ENCODE measurements at places on chromosomes 4 and X.
A peak's percentile ranks its signal among the peaks of the same experiment; 100 is the strongest.

DNA sequence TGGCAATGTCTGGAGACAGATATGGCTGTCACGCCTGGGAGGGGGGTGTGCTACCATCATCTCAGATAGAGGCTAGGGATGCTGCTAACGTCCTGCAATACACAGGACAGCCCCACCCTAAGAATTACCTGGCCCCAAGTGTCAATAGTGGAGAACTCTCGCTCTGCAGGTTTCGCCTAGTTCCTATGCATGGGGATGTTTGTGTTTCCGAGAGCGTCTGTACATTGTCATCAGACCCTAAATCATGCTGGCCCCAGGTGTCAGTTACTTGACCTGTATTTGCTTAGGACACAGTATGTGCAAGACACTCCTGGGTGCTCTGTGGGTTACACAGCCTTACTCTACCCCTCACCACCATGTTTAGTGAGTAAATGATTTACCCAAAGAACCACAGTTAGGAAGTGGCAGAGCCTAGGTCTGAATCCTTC is 90.8 kb downstream of the AFF1 start:
- DNase-seq, result no peak

DNA sequence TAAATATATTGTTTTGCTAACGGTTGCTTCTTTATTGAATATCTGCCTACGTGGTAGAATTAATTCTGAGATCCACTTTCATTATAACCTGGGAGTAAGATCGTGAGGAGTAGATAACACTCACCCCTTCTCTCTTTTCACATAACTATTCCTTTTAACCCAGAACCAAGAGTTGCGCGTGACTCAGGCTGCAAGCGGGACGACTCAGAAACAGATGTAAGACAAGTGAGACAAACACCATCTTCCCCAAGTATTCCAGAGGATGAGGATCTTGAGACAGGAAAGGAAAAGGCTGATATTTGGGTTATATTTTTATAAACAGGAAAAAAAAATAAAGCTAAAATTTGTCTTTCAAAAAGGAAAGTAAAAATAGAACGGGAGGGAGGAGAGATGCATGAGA is 318.8 kb upstream of the NOCT start:
- no peak for DNase-seq

- no peak for DNase-seq
Measured at GRCh38 chr4:39712819-39713607, 15.1 kb downstream of the UBE2K start.

DNA sequence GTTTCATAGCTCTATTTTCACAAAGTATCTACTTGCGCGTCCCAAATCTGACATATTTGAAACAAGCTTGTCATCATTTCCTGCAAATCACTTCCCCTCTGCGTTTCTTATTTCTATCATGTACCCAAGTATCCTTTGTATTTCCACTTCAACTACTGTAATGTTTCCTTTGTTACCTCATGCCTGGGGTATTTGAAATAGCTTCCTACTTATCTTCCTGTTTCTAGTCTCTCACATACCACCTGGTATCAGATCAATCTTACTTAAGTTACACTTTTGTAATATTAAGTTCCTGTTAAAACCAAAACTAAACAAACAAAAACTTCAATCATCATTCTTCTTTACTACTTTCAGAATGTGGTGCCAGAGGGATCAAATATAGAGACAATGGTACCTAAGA is 93.6 kb upstream of the SMAD1 start:
- DNase-seq, result no peak

DNA sequence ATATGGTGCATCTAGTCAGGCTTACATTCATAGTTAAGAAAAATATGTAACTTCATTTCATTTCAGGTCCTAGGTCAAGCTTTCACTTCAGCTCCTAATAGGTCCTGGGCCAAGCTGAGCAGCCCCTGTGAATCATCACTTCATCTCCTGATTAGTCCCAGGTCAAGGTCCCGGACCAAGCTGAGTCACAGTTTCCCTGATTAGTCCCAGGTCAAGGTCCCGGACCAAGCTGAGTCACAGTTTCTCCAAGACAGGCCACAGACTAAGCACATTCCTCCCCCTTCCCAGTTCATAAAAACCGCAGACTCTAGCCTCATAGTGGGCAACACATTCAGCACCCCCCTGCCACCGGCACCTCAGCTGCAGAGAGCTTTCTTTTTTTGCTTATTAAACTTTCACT is 1331.8 kb downstream of the PCDH19 start:
- no peak for DNase-seq

- no peak for DNase-seq
Measured at GRCh38 chrX:39242187-39242586, 440.9 kb downstream of the MID1IP1 start.

DNA sequence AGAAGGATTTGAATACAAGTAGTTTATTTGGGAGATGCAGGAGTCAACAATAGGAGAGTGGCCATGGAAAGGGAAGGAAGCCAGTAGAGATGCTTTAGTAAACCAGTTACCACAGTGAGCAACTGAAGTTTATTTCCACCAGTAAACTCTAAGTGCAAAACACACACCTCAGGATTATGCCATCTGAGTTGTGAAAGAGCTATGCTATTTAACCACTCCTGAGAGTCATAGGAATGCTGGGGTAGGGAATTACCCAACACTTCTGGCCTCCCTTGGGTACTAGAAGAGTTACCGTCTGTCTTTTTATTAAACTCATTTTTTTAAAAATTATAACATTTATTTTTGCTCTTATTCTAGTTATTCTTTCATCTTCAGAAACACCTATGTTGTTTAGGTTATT is 834.6 kb upstream of the AMOT start:
- DNase-seq, result no peak

- DNase-seq, result no peak
Measured at GRCh38 chrX:63961964-63962363, 176.9 kb upstream of the ARHGEF9 start.

DNA sequence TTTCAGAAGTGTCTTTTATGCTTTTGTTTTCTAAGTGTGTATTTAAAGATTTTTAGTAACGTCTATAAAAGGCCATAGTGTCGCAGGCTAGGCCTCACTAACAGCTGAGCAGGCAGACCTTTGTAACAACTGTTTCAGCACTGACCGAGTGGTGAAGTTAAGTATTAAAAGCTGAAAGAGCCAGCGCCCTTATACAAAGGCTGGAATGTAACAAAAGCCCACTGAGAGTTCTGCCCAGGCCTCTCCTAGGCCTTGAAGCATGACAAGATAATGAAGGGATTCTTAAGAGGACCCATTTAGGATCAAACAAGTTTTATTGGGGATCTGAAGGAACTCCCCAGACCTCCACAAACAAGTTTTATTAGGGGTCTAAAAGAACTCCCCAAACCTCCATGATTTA is 722.5 kb upstream of the PRKX start:
- no peak for DNase-seq

DNA sequence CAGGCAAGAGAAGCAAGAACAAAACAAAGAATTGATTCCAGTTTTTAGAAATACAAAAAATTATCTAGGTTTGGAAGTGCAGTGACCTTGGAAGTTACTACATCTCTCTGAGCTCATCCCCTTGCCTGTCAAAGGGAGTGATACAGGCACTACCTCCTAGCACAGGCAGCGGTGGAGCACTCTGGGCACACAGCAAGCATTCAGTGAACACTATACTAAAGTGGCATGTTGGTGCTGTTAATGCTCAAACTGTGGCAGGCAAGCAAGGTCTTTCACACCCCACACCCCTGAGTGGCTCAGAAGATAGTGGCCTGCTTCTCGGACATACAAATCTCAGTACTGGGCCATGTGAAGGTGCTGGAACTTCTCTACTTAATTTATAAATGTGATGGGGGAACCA is 51.2 kb downstream of the DRD5 start:
- no peak for DNase-seq

- DNase-seq, result peak; percentile 36
Measured at GRCh38 chr4:83548151-83548905, 12.4 kb downstream of the GPAT3 start.

DNA sequence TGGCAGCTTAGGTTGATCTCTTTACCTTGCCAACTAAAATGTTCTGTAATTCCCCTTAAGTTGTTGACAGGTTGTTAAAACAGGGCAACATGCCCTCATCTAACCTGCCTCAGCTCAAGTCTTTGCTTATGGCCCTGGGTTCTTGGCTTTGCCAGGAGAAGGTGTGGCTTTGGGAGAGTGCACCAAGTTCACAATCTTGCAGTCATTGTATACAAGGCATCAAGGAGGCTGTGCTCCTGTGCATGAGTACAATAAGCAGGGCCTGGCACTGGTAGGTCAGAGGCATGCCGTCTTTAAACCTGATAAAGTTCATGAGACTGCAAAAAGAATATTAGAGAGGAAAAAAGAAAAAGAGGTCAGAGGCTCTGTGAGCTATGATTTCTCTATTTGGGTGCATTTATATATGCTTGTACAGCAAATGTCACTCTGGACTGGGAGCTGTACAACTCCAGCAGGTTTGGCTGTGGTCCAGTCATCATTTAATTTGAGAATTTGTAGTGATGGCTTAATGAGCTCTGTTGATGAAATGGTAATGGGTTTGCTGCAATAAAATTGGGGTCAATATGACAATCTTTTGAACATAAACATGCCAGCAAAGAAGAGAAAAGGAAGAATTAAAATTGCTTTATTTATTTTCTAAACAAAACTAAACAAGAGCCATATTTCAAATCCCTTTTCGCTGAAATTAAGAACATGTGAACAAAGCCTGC is 30.3 kb downstream of the AREG start:
- no peak for DNase-seq

GRCh38 chr4:163269166-163269565 is 63.2 kb downstream of the NPY1R start:
- DNase-seq, result no peak

- peak; percentile 12 for DNase-seq
Measured at GRCh38 chr4:48141048-48141447, 7.0 kb upstream of the TXK start.

- no peak for DNase-seq
Measured at GRCh38 chrX:134020910-134021309, 35.5 kb upstream of the GPC3 start.

- no peak for DNase-seq
Measured at GRCh38 chr4:114026447-114026846, 47.0 kb upstream of the ARSJ start.

GRCh38 chrX:16187024-16187760 is 19.9 kb downstream of the MAGEB17 start:
- no peak for DNase-seq

DNA sequence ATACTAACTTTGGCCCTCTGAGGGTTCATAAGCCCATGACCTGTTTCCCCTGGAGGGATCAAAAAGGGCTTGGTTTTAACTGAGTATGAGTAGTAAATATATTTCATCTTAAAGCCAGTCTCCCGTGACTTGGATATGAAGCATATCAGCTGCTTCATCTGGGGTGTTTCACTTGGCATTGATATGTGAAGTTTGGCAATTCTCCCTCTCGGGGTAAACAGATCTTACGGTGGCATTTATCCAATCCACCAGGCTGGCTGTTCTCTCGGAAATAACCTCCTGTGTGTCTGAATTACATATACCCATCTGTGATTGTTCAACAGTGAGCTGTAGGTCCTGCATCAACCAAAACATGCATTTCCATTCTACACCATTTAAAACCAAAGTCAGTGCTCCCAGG is 130.7 kb downstream of the ADAM29 start:
- DNase-seq, result no peak

DNA sequence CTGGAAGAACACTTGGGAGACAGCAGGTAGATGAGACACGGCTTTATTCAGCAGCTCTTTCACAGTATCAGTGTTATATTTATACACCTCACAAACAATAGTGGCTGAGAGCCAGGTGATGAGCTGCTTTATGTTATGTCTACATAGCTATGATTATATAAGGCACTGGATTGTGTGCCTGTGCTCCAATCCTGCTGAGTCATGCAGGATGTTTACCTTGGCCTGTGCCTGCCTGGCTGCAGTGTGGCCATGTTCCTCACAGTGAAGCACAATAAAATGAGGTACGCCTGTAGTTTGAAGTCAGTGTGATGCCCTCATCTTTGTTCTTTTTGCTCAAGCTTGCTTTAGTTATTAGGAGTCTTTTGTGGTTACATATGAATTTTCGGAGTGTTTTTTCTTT is 31.3 kb downstream of the CXCL13 start:
- DNase-seq, result peak; percentile 77

GRCh38 chr4:38150766-38151165 is 190.6 kb downstream of the PTTG2 start:
- no peak for DNase-seq

GRCh38 chr4:186702940-186703339 is 20.7 kb downstream of the FAT1 start:
- DNase-seq, result no peak

DNA sequence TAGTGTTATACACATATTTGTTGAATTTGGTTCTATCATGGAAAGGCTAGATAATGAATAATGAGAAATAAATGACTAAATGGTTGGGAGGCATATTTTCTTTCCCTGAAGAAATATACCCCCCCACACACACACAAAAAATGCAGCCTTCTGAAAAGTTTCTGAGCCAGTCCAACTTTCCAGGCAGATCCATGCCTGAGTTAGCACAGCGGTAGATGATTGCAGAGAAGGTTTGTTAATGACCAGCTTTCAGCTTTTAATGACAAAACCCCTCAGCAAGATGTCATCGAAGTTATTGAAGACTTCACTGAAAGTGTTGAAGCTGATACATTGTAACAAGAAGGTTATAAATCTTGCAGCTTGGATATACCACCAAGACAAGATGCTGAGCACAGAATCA is 61.4 kb downstream of the GBA3 start:
- no peak for DNase-seq

DNA sequence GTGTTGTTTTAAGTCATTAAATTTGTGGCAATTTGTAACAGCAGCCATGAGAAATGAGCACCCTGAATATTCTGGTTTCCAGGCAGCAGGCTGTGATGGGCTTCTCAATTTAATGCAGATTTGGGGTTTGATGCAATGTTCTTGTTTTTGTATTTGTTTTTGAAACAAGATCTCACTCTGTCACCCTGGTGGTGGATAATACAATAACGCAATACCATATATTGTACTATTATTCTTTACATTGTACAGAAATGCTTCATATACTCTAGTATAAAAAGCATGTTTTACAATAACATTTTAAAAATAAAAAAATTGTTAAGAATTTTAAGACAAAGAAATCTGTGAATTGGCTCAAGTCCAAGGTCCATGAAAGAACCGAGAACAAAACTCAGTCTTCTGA is 129.1 kb downstream of the USP46 start:
- DNase-seq, result no peak

DNA sequence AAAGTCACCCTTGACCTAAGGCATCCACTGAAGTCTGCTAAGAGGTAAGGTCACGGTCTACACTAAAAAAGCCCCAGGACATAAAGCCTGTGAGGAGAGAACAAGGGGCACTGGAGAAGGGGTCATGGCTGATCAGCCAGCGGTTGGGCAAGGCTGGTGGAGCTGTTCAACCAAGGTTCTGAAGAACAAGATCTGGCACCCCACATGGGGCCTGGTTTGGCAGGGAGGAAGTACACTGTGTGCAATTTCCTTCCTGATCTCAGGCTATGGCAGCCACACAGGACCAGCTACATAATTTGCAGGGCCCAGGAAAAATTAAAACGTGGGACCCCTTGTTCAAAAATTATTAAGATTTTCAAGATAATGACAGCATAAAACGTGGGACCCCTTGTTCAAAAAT is 14.1 kb upstream of the BRS3 start:
- no peak for DNase-seq

DNA sequence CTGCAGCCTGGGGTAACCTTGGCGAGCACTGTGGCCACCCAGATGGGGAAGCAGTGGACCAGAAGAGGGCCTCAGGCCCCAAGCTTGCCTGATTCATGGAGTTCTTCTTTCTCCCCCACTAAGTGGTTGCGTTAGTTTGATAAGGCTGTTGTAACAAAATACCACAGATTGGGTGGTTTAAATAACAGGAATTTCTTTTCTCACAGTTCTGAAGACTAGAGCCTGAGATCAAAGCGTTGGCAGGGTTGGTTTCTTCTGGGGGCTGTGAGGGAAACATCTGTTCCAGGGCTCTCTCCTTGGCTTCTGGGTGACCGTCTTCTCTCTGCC is 105.7 kb upstream of the GATB start:
- no peak for DNase-seq
